ENCODE measurements at places on chromosomes 5 and 9.

- DNase-seq = peak; percentile 38
Measured at GRCh38 chr5:97534166-97534565, 351.1 kb upstream of the RIOK2 start.

DNA sequence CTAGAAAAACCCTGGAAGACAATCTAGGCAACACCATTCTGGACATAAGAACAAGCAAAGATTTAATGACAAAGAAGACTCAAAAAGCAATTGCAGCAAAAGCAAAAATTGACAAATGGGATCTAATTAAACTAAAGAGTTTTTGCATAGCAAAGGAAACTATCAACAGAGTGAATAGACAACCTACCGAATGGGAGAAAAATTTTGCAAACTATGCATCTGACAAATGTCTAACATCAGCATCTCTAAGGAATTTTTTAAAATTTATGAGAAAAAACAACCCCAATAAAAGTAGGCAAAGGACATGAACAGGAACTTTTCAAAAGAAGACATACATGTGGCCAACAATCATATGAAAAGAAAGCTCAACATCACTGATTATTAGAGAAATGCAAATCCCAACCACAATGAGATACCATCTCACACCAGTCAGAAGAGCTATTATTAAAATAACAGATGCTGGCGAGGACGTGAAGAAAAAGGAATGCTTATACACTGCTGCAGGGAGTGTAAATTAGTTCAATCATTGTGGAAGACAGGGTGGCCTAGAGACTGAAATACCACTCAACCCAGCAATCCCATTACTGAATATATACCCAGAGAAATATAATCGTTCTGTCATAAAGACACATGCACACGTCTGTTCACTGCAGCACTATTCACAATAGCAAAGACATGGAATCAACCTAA, 3.8 kb downstream of the MOCS2 start:
- DNase-seq = no peak

GRCh38 chr9:111613436-111614040, 14.1 kb upstream of the PTGR1 start:
- no peak for DNase-seq

DNA sequence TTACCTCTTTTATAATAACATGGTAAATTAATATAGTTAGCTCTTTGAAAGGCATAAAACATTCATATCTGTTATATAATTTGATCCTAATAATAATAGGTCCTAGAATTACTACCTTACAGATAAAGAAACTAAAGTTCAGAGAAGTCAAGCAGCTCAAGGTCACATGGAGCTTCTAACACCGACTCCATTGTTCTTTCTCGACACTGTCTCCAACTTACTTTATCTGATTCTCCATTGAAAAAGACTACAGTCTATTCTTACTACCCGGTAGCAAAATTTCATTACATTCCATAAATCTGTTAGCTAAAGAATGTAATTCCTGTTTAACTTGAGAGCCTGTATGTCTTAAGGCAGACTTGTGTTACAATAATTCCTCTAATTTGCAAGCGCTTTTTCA, 96.3 kb upstream of the TMEM161B start:
- DNase-seq = no peak

GRCh38 chr9:76525196-76525595, 66.2 kb downstream of the GCNT1 start:
- DNase-seq = no peak

DNA sequence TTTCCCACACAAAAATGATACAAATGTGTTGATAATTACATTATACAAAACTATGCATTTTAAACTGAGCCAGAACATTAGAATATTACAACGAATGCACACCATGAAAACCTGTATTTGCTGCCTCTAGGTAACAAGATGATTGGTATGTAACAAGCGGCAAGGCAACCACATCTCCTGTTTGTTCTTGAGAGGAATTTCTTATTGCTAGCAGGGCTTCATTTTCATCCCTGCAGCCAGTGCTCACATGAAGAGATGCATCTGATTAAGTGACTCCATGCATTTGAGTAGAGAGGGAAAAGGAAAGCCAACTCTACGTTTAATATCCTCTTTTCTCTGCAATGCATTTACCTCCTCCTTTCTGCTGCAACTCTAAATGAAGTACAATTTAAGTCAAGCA, 36.6 kb downstream of the FRMD3 start:
- no peak for DNase-seq

- peak; percentile 12 for DNase-seq
Measured at GRCh38 chr5:96048763-96049162, 87.1 kb upstream of the ELL2 start.

- DNase-seq = no peak
Measured at GRCh38 chr5:96259151-96259772, 173.8 kb downstream of the PCSK1 start.

- no peak for DNase-seq
Measured at GRCh38 chr9:117409321-117409720, 5.5 kb downstream of the ASTN2 start.

DNA sequence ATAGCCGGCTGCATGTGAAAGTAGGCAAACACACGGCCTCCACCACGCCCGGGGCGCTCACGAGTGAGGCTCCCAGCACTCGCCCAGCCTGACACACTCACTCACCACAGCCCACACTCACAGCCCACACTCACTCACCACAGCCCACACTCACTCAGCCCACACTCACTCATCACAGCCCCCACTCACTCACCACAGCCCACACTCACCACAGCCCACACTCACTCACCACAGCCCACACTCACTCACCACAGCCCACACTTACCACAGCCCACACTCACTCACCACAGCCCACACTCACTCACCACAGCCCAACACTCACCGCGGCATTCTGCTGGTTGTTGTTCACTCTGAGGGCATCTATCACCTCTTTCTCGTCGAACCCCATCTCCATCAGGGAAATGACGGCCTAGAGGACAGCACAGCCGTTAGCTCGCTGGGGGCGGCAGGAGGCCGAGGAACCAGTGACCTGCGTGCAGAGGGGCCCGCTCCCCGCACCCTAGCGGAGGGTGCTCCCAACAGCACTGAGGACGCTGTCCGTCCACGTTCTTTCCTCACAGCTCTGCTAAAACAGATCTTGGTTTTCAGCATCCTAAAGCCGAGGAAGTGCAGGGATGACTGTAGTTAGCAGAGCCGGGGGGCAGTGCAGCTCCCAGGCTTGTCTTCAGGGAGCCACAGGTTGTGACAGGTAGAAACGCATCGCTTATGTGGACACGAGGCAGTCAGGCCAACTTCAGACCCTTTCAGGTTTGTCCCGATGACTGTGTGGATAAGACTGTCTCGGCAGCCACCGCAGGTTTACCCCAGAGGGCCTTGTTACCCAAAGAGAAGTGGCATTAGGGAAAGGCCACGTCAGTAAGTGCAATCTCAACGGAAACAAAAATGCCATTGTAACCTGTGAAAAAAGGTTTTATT, 21.6 kb downstream of the UBAC1 start:
- DNase-seq = no peak

DNA sequence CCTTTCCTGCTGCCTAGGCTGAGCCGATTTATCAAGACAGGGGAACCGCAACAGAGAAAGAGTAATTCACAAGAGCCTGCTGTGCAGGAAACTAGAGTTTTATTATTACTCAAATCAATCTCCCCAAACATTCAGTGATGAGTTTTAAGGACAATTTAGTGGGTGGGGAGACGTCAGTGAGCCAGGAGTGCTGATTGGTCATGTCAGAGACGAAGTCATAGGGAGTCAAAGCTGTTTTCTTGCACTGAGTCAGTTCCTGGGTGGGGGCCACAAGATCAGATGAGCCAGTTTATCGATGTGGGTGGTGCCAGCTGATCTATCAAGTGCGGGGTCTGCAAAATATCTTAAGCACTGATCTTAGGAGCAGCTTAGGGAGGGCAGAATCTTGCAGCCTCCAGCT, 19.0 kb downstream of the SNX24 start:
- no peak for DNase-seq

DNA sequence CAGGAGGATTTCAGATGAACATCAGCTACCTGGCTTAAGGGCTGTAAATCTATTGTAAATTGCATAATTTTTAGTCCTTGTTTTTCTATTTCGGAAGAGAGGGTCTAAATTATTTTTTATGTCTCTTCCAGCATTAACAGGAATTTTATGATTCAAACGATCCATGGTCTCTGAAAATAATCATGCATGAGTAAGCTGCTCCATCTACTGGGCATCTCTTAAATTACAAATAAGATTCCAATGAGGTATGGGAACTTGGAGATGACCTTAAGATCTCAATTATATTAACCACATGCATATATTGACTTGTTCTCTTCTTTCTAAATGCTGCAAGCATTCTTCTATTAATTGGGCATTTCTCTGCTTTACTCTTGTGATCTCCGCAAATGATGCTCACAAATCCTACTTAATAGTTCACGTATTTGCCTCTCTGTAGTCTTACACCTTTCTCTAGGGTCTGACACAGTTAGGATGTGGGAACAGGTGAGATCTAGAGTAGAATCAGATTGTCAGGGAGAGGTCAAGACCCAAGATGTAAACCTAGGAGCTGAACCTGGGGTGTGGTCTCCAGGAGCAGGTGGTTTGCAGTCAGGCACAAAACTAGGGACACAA, 86.9 kb downstream of the NUDT12 start:
- DNase-seq = peak; percentile 22

- no peak for DNase-seq
Measured at GRCh38 chr9:26527931-26528330, 364.7 kb downstream of the CAAP1 start.

GRCh38 chr9:14323083-14323971, 9.4 kb upstream of the NFIB start:
- DNase-seq = no peak

DNA sequence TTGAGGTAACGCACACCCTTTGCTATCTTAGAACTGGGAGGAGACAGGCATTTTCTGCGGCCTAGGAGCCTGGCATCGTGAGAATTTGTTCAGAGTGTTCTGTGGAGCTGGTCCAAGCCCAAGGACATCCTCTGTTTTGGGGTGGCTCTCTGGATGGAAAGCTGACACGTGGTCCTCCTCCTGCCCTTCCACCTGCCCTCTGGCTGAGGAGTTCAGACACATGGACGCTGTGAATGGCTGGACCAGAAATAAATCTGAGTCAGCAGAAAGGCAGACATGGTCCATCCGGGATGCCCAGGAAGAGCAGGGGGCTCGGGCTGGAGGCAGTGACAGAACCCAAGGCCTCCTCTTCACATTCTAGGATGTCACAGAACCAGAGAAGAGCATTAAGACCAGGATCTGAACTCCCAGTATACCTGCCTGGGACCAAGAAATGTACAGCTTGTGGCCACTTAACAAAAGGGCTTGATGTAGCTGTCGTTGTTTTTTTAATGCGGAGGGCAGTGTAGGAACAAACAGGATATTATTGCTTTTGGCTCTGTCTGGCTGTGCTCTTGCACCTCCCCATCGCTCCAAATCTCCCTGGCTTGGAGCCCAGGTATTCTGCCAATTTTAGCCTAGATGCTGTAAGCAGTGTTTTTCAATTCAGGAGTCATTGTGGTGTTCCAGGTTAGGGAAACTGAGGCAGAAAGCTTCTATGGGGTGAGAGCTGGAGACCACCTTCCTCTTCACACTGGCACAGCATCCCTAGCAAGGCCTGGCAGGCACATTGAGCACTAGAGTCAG, 2.4 kb downstream of the CKMT2 start:
- DNase-seq = no peak

- no peak for DNase-seq
Measured at GRCh38 chr5:78355561-78355960, 4.9 kb upstream of the SCAMP1 start.

- no peak for DNase-seq
Measured at GRCh38 chr9:73871636-73872035, 625.5 kb upstream of the RORB start.

DNA sequence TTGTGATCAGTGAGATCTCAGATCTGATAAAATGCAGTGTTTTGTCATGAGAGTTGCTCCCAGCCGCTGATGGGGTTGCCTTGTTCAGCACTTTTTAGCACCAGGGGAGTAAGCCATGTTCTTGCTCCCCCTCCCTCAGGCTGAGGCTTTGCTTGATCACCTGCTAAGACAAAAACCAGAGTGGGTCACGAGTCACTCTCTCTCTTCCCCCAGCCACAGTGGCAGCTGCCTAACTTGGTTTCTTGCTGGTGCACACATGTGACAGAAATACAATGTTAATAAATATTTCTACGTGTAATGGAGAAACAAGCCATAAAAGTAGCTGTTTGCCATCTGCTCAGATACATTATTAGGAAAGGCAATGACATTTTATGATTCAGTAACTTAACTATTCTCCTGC, 212.4 kb upstream of the DMRT1 start:
- no peak for DNase-seq

GRCh38 chr5:156981481-156981880, 18.5 kb upstream of the TIMD4 start:
- no peak for DNase-seq

- DNase-seq = no peak
Measured at GRCh38 chr5:34511063-34511462, 145.1 kb upstream of the RAI14 start.

DNA sequence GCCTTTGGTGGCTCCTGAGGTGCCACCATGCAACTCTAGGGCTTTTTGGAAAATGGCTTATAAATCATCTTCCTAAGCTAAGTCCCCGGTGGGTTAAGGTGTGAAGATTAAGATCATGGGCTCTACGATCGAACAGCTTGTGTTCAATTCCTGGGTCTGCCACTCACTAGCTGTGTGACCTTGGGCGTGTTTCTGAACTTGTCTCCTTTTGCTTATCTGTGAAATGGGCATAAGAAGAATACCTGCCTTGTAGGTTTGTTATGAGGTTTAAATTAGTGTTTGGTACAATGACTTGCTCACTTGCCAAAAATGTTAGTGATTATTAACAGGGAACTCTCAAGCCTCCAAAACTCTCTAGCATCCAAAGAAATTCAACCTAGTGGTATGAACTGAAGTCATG, 119.2 kb upstream of the PITX1 start:
- DNase-seq = no peak

- no peak for DNase-seq
Measured at GRCh38 chr9:129442803-129443511, 177.9 kb downstream of the C9orf50 start.

GRCh38 chr5:150600616-150601490, 39.6 kb upstream of the SYNPO start:
- DNase-seq = no peak

- DNase-seq = no peak
Measured at GRCh38 chr5:180604271-180604670, 13.0 kb upstream of the SCGB3A1 start.

DNA sequence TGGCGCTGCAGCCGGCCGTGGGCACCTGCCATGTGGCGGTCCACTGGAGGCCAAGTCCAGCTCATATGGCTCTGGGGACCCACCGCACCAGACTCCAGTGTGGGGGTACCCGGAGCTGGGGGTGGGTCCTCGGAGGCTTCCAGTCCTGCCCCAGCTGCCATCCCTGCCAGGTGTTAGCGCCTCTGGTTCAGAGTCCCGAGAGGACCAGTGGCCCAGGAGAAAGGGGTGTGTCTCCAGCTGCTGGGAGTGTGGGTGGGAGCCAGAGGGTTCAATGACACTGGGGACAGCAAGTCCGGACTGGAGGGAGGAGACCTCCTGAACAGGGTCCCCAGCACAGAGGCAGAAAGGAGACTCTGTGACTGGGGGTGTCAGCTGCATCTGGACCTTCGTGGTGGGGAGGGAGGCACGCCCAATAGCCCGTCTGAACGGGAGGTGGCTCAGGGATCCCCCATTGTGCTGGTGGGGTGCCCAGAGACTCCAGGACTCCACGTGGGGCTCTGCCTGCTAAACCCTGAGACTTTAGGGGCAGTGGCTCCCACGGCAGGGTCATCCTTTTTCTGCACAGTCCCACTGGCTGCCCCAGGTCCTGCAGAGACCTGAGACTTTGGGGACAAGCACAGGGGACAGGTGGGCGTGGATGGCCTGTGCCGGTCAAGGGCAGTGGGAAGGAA, 2.4 kb upstream of the AHRR start:
- DNase-seq = no peak
